ENCODE measurements at places on chromosomes 7 and 10. TPM values are rescaled to one million over a fixed set of nuclear protein-coding genes. Genes with fewer than 3 reads are reported as not detected.

DNA sequence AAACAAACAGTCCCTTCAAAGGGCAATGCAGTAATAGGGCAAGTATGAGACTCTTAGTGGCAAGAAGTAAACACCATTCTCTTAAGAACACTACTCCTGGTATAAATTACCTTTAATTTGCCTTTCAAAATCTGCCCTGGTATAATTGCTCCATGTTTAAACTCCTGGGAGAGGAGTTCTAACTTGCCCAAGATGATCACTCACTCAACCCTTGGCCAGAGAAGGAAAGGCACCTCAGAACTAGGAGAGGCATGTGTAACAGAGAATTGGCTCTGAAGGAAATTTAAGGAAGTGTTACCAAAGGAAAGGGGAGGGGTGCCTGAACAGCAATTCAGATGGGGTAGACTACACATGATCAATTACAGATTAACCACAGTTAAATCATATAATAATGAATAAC is 1173.6 kb upstream of the SORCS1 start:
- no peak for ATAC-seq

DNA sequence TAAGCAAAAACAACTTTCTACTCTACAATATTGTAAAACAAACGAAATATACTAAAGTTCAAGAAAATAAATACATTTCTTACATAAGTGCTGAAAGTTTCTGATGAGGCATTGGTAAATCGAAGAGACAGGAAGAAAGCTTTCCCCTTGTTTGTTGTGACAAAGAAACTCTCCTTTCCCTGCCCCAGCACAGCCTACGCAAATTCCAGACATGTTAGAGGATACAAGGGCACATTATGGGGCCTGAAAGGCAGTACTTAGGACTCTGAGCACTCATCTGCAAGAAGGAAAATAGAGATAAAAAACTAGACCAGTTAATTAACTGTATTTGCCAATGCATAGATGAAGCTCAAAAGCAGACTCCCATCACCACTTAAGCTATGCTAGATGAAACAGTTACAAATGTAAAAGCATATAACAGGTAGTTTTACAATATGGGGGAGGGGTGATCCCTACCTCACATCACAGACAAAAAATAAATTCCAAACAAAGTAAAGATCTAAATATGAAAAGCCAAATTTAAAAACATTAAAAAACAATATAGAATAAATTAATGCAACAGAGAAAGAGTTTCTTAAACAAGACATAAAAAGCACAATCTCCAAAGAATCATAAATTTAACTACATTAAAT is 21.8 kb downstream of the ARHGAP19 start:
- ATAC-seq, result no peak

DNA sequence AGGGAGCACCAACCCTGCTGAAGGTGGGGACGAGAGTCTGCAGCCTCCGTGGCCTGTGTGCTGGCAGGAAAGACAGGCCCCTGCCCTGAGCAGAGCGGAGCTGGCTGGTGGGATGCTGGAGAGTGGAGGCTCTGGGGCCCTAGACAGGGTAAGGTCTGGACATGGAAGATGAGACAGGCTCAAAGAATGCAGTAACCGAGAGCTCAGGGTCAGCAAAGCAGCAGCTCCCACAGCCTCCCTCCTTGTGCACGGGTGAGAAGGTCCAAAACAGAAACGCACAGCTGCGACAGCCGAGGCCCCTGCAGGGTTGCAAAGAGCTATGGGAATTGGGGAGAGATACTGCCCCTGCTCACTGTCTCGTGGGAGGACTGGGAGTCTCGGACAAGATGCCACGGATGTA is 80.5 kb downstream of the TNS3 start:
- ATAC-seq, result no peak

GRCh38 chr10:79246606-79247275 is 100.5 kb upstream of the PPIF start:
- ATAC-seq, result no peak

GRCh38 chr7:29224726-29225125 is 30.2 kb downstream of the CHN2 start:
- no peak for ATAC-seq

GRCh38 chr7:47387506-47387905 is 194.4 kb downstream of the TNS3 start:
- ATAC-seq, result no peak

- ATAC-seq, result no peak
These were observed 44.1 kb upstream of the CNPY1 start for GRCh38 chr7:155590215-155591018.

- ATAC-seq, result no peak
These were observed 698.9 kb downstream of the PARD3 start for GRCh38 chr10:34116220-34116641.

DNA sequence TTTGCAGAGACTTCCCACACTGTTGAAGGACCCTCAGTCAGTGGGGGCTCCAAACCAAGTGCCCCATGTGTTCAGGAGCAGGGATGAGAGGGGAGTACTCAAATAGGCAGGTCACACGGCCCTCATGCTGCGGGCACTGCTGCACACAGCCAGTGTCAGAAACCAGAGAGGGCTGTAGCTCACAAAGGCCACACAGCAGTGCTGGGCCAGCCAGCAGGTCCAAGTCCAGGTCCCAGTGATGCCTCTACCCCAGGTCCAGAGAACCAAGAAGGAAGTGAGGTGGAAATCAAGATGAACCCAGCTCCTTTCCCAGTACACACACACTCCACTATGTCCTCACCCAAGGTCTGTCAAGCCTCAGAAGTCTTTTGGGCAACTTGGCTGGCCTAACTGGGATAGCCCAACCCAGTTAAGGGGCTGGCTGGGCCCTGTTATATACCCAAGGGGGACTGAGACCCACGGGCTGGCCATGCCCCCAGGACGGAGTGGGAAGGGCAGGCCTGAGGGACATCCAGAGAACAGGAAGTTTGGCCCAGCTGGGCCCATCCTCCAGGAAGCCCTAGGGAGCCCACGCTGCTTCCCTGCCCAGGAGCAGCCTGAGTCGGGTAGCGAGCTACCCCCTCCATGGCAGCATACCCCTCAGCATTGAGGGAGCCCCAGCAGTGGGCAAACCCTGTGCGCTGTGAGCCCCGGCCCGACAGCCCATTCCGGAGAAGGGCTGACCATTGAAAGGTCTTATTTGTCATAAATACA is 24.3 kb downstream of the GRID1 start:
- no peak for ATAC-seq

Gene CDNF
- total RNA-seq, result 1.5 TPM

Gene HMX2
- total RNA-seq, result not detected

Gene KCP
- 0.09 TPM for total RNA-seq

Gene TAS2R4
- 1.3 TPM for total RNA-seq

Gene TLL2
- not detected for total RNA-seq

All from activated T-helper 17 cell treated with anti-CD3 and anti-CD28 coated beads, Interleukin-2, amount 50 U/mL, for 72 hours (primary cell).